NCI-H2171 treated with DMSO at 0.1 percent for 48 hours (cell line): ENCODE measurements at places on chromosomes 12 and 14.

- no peak for DNase-seq
These were observed 1210.6 kb downstream of the TMEM121 start for GRCh38 chr14:106737021-106737420.

DNA sequence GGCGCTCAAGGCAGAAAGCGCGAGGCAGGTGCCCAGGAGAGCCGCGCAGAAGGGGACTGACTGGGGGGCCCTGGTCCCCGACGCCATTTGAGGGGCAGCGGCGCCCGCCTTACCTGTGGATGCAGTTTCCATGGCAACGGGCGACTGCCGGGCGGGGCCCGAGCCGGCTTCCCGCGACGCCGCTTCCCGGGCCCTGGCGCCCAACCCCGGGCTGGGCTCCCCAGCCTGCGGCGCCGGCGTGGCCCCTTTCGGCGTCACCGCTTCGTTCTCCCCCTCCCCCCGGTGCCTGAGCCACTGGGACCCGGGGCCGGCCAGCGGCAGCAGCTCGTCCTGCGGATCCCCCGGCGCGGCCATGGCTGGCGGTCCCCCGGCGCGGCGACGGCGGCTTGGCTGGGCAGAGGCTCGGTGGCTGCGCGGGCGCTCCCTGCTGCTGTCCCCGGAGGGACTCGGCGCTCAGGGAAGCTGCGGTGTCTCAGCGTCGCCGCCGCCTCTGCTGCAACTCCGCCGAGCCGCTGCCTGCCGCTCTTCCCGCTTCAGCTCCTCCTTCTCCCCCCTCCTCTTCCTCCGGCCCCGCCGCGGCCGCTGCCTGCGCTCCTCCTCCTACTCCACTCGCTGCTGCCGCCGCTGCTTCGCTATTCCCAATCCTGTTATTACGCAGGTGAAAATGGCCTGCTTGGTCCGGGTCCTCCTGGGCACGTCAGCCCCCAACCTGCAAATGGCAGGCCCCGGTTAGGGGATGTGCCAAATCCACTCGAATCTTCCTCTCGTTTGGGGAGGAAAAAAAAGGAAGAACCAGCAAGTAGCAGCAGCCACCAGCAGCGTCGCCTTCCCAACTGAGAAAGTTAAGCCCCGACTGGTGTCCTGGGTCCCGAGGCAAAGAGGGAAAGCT lies at the start of gene RTN1:
Gene RTN1 (minus strand): TSS at position 500 of the 889 bp plus-strand sequence. CDS start 146 bp downstream, at position 354.
- DNase-seq = peak; percentile 90

DNA sequence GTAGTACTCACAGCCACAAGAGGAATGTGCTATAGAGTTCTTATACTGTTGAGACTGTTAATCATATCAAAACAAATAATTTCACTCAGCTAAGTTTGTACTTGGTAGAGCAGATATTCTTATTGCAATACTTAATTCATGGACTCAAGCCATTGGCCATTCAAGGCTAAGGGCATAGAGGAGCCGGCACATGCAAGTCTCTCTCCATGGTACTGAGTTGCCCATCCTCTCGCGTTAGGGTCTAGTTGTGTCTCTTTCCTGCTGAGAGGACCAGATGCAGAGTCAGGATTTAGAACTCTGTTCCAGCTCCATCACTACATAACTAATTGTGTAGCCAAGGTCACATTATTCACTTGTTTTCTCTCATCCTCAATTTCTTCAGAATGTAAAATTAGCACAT lies 14.4 kb upstream of the TUNAR start:
- no peak for DNase-seq

DNA sequence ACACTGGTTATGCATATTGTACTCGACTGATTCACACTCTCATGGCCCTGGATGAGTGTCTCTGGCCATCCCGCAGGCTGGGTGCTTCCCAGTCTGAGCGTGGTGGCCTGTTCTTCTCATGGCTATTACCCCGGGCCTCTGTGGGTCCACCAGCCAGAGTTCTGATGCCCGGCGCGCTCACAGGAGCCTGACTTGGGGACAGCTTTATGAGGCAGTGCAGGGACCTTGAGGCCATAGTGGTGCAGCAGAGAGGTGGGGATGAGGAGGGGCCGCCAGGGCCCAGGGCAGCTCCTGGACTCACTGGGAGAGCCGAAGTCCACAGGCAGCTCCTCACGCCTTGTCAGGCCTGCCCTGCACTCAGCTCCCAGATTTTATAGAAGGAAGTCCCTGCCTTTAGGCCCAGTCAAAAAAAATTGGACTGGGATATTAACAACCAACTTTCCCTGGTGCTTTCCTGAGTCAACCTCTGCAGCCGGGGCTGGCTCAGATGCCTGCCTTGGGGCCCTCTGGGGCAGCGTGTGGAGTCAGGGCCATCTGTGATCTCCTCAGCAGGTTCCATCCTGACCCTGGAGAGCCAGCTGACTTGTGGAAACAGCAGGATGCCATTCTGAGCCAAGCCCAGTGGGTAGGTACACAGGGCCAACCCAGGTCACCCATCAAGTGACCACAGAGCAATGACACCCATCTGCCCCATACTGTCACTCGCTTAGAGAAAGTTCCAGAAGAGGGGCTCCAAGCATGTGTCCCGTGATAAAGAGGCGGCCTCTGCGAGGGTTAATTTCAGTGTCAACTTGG lies 89.4 kb upstream of the DIO3 start:
- no peak for DNase-seq

- peak; percentile 13 for DNase-seq
These were observed 292.9 kb downstream of the BMP4 start for GRCh38 chr14:53663709-53664108.

- no peak for DNase-seq
These were observed 74.1 kb downstream of the NUAK1 start for GRCh38 chr12:106064721-106065021.

DNA sequence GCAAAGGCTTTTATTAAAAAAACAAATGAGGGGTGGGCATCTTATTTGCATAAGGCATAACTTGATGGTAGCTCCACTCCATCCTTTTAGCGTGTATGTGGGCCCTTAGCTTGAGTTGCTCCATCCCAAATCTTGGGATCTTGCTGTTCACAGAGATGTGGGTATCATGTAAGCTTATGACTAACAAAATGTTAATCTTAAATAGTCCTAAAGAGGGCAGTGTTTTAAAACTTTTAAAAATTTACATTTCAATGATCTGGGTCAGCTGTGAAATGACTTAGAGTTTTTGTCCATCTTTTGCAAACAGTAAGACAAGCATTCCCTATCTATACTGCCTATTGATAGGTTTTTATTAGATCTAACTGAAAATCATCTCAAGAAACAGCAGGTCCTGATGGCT lies 86.0 kb downstream of the SLCO1A2 start:
- peak; percentile 61 for DNase-seq

GRCh38 chr12:95143621-95144205 lies 70.3 kb upstream of the NR2C1 start:
- DNase-seq = no peak

- DNase-seq = no peak
These were observed 10.4 kb downstream of the LTBR start for GRCh38 chr12:6394398-6394797.

GRCh38 chr12:120998435-120998834 lies 17.9 kb downstream of the C12orf43 start:
- DNase-seq = no peak

- DNase-seq = no peak
These were observed 569.7 kb upstream of the FOXG1 start for GRCh38 chr14:28196878-28197277.

GRCh38 chr12:17588968-17589367 lies 501.0 kb downstream of the RERGL start:
- no peak for DNase-seq

- DNase-seq = peak; percentile 11
These were observed 30.5 kb upstream of the LMNTD1 start for GRCh38 chr12:25583545-25583944.

DNA sequence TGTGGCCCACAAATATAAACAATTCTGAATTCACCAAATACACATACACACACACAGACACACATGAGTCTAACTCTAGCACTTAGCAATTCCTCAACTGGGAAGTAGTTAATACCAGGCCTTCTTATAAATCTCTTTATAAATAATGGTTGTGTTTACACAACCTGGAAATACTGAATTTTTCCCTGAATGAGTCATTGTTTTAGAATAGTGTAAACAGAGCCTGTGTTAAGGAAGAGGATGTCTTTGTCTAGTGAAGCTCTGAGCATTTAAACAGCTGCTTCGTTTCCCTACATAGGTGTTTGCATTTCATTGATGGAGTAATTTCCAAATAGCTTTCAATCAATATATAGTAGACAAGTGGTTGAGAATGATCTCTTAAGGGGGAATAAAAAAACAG lies 218.8 kb downstream of the BTG1 start:
- no peak for DNase-seq

DNA sequence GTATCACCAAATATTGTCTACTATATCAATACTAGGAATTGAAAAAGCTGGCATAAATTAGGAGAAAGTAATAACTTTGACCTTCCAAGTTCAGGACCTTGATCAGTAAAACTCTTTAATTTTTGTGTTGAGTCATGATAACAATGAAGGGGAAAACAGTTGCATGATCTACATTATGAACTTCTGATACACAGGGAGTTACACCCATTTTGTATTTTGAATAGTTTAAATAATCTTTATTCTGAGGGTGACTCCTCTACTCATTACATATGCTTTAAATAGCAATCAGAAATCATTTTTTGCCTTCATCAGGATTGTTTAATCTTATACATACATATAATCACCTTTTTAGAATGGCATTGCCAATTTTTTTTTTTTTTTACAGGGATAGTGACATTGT lies 492.5 kb downstream of the NAV3 start:
- DNase-seq = no peak

- no peak for DNase-seq
These were observed 98.3 kb upstream of the ESRRB start for GRCh38 chr14:76277586-76278130.

DNA sequence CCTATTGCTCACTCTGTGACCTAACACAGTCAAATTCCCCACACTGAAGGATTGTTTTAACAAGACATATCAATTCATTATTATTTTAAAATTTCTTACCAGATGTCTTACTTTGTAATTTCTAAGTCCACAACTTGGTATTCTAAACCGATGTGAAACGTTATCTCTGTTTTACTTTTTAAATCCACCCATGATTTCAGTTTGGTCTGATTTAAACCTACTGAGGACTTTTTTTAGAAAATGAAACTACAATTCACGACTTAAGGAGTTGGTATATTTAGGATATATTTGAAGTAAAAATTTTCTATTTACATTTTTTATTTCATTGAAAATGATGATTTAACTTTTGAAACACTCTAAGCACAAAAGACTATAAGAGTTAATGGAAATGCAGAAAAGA lies 35.1 kb upstream of the GRIP1 start:
- DNase-seq = no peak

DNA sequence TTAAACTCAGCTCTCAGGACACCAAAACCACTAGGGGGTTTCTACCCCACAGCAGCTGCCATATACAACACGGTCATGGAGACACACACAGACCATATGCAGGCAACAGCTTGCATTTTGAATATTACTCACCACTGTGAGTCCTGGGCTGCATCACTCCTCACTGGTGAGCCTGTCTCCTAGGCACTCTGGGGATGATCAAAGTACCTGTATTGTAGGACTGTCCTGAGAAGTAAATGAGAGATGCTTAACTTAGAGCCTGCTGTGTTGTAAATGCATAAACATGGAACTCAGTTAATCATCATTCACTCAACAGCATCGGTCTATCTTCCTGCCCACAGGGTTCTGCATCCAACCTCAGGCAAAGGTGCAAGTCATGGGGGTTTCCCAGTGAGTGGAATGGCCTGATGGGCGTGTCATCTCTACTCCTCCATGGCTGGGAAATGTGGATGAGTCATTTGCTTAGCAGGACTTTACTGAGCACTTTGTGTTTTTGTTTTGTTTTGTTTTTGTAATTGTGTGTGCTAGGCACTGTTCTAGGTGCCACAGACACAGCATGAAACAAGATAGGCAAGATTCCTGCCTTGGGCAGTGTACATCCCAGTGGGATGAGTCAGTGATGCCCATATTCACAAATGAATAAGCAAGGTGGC lies 1141.2 kb upstream of the TMEM132C start:
- DNase-seq = no peak

DNA sequence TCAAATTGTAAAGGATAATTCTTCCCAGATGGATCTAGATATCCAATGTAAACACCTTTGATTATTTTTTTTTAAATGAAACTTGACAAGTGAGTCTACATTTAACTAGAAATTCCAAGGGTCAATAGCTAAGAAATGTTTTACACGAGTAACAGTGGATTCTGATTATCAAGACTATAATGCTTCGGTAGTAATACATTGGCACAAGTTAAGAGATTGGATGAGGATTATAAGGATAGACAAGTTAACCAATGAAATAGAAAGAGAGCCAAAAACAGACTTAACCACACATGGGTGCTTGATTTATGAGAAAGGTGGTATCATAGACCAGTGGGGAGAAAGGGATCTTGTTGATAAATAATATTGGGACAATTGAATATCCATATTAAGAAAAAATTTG lies 40.3 kb upstream of the PCED1B start:
- DNase-seq = no peak

- no peak for DNase-seq
These were observed 45.2 kb downstream of the FOXN3 start for GRCh38 chr14:89371585-89372511.

- DNase-seq = no peak
These were observed 2.3 kb downstream of the DGKA start for GRCh38 chr12:55933169-55933798.

DNA sequence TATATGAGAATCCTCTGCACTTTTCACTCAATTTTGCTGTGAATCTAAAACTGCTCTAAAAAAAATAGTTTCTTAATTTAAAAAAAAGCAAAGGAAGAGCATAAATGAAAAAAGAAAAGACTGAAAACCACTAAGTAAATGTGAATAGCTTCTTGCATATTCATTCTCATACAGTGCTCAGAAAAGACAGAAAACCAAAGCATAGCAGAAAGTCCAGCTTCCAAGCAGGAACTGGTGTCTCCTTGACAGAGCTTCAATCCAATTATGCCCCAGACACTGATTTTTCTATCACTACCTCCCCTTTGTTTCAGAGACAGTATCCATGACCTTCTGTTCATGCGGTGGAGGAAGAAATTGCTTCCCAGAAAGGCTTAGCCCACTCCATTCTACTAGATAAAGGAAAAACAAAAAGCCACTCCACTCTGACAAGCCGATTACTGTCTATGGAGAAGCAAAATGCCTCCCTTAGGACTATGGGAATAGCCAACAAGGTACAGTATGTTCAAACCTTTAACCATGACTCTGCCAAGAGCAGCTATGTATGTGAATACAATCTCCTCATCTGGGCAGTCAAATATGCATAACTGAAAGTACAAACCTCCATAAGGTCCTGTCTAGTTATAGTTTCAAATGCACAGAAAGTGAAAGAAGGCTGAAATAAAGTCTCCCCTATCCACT lies 40.6 kb downstream of the ATF7 start:
- DNase-seq = no peak
